ENCODE measurements at places on chromosomes 7 and 10. TPM values are rescaled to one million over a fixed set of nuclear protein-coding genes. Genes with fewer than 3 reads are reported as not detected.

Gene SRI
- 179 TPM for total RNA-seq

- no peak for DNase-seq
These were observed 238.4 kb downstream of the DIP2C start for GRCh38 chr10:451021-451471.

DNA sequence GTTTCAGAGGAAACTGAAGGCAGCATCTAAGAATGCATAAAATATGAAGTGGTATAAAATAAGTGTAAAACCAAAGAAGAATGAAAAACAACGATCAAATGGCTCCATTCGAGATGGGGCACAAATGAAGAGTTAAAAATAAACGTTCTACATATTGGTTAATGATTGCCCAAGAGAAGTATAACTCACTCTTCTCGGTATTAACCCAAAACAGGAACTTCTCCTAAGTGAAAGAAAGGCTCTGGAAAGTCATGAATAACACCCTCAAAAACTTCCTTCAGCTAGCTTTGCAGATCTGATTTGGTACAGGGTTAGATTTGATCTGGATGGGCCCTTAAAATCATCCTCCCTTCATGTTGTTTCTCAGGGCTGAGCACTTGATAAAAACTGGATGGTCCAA, 94.3 kb upstream of the ADO start:
- DNase-seq, result no peak

GRCh38 chr7:113044394-113044793, 42.2 kb downstream of the GPR85 start:
- no peak for DNase-seq

Gene ZNF398
- 13.9 TPM for total RNA-seq

GRCh38 chr7:96789914-96790313, 80.3 kb upstream of the SEM1 start:
- DNase-seq, result no peak

DNA sequence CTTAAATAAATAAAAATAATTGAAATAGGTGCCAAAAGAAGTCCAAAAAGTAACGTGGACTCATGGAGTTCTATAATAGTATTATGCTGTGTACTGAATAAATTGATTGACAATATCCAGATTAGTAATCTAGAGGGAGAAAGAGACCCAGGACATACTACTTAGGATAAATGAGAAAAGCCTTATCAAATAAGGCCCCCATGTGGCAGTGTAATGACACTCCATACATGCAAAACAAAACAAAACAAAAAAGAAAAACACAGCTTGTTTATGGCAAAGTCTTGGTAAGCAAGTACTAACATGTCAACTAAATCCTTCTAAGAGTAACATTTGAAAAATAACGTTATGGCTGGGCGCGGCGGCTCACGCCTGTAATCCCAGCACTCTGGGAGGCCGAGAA, 3.6 kb upstream of the RUNDC3B start:
- no peak for DNase-seq

Gene IPMK
- total RNA-seq, result 7.6 TPM

- DNase-seq, result no peak
These were observed 247.9 kb downstream of the BAMBI start for GRCh38 chr10:28925121-28925663.

Gene ZPBP
- not detected for total RNA-seq

DNA sequence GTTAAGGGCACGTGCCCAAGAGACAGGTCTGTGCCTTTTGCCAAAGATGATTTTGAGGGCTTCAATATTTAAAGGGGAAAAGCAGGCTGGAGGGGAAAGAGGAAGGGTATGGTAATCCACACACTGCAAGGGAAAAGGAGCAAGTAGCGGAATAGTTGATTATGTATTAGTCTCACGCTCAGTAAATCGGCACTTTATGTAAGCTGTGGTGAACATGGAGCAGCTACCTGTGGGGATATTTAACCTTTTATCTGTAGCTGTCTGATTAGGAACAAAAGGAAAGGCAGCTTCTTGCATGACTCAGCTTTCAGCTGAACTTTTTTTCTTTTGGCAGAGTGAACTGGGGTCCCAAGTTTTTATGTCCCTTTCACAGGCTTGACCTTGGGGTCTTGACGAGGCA, 123.4 kb downstream of the COL13A1 start:
- no peak for DNase-seq

Gene DNAH11
- 0.22 TPM for total RNA-seq

- no peak for DNase-seq
These were observed 167.1 kb downstream of the NEURL1 start for GRCh38 chr10:103660364-103661197.

GRCh38 chr7:26490640-26491624, 199.3 kb downstream of the SNX10 start:
- DNase-seq, result no peak

Gene SSC4D
- total RNA-seq, result 6.1 TPM

Gene TAS2R41
- total RNA-seq, result not detected

Gene PDE6C
- total RNA-seq, result not detected

Gene CPXM2
- not detected for total RNA-seq

- DNase-seq, result no peak
These were observed 283.1 kb downstream of the POM121L12 start for GRCh38 chr7:53318566-53318965.

GRCh38 chr7:99012722-99013121, 131.2 kb downstream of the SMURF1 start:
- no peak for DNase-seq

GRCh38 chr7:76267107-76267893, 35.2 kb upstream of the HSPB1 start:
- no peak for DNase-seq

DNA sequence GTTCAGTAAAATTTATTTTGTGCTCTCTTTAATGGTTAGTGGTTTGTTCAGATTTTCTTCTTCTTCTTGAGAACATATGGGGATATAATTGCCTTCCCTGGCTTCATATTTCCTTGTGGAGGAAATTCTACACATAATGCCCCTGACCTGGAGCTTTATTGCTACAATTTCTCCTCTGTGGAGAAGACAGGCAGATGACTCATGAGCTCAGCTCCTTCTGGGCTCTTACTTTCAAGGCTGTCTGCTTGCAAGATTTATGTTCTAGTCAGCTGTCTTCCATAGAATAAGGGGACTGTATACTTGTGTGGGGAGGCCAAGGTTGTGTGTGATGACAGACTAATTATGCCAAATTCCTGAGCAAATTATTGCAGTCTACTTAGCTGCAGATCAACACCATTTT, 1.6 kb downstream of the LRRD1 start:
- no peak for DNase-seq

Gene CLDN3
- total RNA-seq, result not detected

DNA sequence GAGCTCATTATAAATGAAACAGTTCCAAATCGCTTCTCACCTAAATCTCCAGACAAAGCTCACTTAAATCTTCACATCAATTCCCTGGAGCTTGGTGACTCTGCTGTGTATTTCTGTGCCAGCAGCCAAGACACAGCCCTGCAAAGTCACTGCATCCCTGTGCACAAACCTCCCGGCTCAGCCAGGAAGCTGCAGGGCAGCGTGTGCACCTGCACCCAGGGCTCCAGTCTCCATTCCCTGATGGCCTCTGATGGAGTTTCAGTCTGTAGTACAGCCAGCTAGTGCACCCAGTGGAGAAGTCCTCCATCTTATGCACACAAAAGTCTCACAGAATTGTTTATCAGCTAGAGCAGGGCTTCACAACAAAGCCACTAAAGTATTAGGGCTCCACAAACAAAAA, 51.1 kb upstream of the PRSS58 start:
- no peak for DNase-seq

Gene EMX2
- 0.47 TPM for total RNA-seq
